ENCODE measurements at places on chromosomes 3 and 15.

GRCh38 chr3:155791190-155791589 lies 14.9 kb downstream of the C3orf33 start:
- DNase-seq = peak; percentile 52

- peak; percentile 9 for DNase-seq
These were observed 52.3 kb upstream of the BNIP2 start for GRCh38 chr15:59741274-59741906.

DNA sequence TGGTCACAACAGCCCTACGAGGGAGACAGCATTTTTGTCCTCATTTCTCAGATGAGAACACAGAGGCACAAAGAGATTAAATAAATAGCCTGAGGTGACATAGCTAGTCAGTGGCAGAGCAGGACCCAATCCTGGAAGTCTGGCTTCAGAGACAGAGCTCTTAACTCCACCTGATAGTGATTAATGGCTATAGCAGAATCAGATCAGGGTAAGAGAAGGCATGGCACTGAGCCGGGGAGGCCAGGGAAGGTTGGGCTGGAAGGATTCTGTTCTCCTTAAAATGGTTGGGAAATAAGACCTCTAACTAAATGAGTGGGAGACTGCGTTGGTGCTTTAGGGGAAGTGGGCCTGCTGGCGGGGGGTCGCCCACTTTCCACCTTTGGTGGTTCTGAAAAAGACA lies 104.5 kb downstream of the VGLL4 start:
- no peak for DNase-seq

GRCh38 chr15:56985856-56986255 lies 67.4 kb downstream of the TCF12 start:
- peak; percentile 13 for DNase-seq

- no peak for DNase-seq
These were observed 1.8 kb downstream of the PML start for GRCh38 chr15:73996267-73996666.

DNA sequence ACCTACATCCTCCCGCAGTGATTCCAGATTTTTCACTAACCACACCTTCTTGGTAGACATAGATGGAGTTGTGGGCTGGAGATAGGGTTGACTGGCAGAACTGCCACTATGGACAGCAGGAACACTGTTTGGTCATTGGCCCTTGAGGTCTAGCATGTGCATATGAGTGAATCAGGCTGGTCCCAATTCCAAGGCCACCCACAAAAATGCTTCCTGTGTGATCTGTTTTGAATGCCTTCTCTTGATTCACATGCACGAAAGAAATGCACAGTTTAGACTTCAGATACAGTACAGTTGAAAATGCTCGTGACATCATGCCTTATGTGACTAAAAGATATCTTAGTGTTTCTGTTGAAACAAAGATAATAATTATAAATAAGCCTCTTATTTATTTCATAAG lies 285.8 kb upstream of the SEMA6D start:
- DNase-seq = no peak

- DNase-seq = no peak
These were observed 5.3 kb downstream of the TUBGCP4 start for GRCh38 chr15:43376017-43376705.
